ENCODE measurements at places on chromosomes 3 and 15. TPM values are rescaled to one million over a fixed set of nuclear protein-coding genes. Genes with fewer than 3 reads are reported as not detected.

Gene ATP10A
- 0.07 TPM for total RNA-seq

GRCh38 chr3:193971966-193972365 lies 164.0 kb upstream of the HES1 start:
- H3K4me1 ChIP-seq = peaks cover 47% of the 10 kb centered on the region
- H3K36me3 ChIP-seq = no peaks in the 10 kb centered on the region
- H3K4me3 ChIP-seq = no peak overlapping the region
- H3K27ac ChIP-seq = no peak overlapping the region

GRCh38 chr3:183533412-183534132 lies 21.9 kb downstream of the KLHL6 start:
- peak overlapping the region; percentile 8 for H3K4me3 ChIP-seq
- H3K36me3 ChIP-seq = no peaks in the 10 kb centered on the region
- peaks cover 5% of the 10 kb centered on the region for H3K27me3 ChIP-seq
- H3K4me1 ChIP-seq = peaks cover 6% of the 10 kb centered on the region
- no peak for DNase-seq
- peak overlapping the region; percentile 68 for H3K27ac ChIP-seq

DNA sequence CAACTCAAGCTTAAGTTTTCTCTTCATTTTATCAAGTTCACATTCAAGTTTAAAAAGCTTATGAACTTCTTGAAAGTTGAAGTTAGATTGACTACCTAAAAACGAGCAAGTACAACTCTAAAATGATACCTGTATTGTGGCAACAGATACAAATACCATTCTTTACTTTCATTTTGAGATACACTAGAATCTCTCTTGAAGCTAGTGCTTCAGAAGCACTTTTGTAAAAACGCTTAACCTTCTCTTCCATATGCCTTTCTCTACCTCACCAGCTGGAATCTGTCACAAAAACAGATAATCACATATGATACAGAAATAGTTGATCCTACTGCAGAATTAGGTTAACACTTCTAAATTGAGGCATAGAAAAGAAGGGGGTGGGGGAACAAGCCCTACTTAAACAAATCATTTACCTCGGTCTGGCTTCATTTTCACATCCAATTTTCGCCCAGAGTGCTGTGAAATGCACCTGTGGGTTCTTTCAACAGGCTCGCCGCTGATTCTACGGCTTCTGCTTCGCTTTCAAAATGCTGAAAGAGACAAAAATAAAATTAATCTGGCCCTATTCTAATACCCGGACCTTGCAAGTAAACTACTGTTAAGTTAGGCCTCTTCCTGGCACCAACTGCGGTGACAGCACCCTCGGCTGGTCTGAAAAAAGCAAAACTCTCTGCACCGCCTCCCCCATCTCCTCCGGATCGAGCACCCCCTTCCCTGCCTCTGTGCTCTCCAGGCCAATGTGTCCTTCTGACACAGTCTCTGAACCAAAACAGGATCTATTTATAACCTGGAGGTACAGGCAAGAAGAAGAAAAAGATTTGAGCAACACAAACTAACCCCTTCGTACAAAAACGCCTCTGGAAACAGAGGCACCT lies 1.4 kb downstream of the ATOSA start:
- peaks cover 5% of the 10 kb centered on the region for H3K36me3 ChIP-seq
- peak overlapping the region; percentile 100 for H3K27ac ChIP-seq
- no peaks in the 10 kb centered on the region for H3K27me3 ChIP-seq
- H3K4me3 ChIP-seq = peak overlapping the region; percentile 99
- DNase-seq = no peak
